ENCODE measurements at places on chromosomes 4 and X.
A peak's percentile ranks its signal among the peaks of the same experiment; 100 is the strongest.

- no peak for DNase-seq
Observed at GRCh38 chr4:162450531-162451035, 286.8 kb upstream of the FSTL5 start.

DNA sequence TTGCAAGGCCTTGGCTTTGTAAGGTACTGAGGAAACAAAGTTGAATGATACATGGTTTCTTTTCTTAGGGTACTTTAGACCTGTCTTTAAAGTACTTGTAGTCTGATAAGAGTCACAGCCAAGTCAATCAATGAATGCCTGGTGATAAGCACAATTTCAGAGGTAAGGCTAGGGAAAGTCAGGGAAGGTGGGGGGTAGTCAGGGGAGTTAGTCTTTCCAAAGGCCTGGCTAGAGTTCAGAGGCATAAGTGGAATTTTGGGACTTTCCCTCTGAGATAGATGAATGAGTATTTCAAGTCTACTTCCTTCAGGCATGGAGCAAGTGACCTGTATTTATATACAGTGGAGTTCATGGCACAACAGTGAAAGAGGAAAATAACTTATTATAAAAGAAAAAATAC is 78.3 kb downstream of the SLC4A4 start:
- DNase-seq: no peak

- no peak for DNase-seq
Observed at GRCh38 chr4:100086766-100087431, 103.4 kb downstream of the DDIT4L start.

DNA sequence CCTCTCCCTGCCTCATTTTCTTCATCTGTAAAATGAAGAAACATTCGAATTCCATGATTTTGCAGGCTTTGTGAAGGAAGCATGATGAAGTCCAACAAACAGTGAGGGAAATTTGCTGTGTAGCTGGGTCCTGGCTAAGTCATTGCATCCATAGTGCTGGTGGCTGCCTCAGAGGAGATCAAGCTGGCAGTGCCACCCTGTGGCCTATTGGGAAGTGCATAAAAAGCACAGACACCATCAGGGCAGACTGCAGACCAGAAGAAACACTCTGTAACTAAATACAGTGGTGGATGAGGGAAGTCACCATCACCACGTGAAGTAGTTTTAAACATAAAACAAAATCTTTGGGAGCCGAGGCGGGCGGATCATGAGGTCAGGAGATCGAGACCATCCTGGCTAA is 40.7 kb upstream of the DDX3X start:
- no peak for DNase-seq

GRCh38 chrX:126770179-126770578 is 49.4 kb upstream of the PRR32 start:
- no peak for DNase-seq

DNA sequence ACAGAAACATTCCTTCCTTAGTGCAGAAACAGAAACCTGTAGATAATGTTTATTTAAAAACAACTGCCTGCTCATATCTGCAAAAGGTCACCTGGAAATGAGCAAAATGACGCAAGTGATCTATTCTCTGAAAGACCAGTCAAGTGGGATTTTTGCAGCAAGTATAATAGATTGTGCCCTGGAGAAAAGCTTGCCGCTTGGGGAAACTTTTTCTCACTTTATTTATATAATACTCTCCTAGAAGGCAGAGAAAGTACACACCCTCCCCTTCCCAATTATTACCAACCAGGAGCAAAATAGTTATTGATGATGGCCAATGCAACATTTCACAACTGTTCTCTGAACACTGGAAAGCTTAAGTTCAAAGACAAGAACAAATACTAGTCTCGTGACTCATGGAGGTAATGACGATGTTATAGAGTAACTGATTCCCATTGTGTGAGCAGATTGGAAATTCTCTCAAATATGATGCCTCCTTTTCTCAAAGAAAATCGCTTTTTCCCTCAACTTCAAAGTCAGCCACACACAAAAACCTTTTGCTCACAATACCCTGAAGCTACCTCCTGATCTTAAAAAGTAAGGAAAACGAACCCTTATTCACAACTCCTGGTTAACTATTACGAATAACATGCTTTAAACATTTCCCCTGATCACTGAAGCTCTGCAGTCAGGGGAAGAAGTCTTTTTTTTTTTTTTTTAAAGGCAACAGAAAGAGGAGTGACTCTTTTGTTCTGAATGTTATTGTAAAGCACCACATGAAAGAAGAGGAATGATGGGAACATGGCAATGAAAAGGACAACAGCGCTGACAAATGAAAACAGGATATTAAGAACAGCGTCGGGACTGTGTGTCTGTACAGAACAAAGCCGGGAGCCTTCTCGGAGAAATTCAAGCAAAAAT is 41.0 kb downstream of the MID1 start:
- peak; percentile 74 for DNase-seq

Data from foreskin fibroblast (primary cell).